ENCODE measurements at places on chromosomes 6 and 20.

- DNase-seq, result no peak
Measured at GRCh38 chr6:79225717-79226599, 8.5 kb downstream of the HMGN3 start.

DNA sequence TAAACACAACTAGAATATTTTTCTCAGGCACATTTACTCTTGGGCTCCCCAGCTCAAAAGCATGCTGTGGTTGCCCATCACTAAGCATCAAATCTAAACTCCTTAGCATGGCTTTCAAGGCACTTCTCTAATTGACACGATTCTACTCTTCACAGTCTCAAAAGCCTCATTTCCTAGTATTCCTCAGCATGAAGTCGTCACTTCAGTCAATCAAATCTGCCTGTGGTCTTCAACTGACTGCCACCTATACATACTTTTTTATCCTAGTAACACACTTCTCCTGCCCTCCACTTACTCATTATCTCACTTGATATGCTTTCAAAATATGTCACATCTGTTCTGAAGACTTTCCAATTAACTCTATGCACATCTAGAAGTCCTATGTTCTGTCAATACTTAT is 110.3 kb downstream of the TBC1D32 start:
- no peak for DNase-seq

DNA sequence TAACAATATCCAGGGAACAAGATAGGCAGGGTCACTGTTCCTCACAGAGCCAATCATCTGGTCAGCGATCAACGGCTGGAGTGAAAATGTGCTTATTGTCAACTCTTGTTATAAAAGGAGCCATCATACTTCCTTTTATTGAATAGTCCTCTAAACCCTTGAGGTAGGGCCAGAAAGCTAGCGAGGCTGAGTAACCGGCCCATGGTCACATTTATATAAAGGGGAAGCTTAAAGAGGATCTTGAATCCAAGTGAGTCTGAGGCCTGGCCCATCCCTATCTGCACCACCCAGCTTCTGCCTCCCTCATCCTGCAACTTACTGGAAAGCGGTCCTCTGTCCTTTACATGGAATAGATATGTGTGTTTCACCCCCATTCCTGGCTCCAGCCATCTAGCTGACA is 9.5 kb downstream of the PHACTR3 start:
- no peak for DNase-seq

GRCh38 chr6:121393731-121394505 is 41.5 kb upstream of the GJA1 start:
- DNase-seq, result no peak
